ENCODE measurements at places on chromosomes 11 and 22.
A peak's percentile ranks its signal among the peaks of the same experiment; 100 is the strongest.

- DNase-seq, result no peak
Measured at GRCh38 chr11:116533186-116533825, 239.5 kb downstream of the BUD13 start.

DNA sequence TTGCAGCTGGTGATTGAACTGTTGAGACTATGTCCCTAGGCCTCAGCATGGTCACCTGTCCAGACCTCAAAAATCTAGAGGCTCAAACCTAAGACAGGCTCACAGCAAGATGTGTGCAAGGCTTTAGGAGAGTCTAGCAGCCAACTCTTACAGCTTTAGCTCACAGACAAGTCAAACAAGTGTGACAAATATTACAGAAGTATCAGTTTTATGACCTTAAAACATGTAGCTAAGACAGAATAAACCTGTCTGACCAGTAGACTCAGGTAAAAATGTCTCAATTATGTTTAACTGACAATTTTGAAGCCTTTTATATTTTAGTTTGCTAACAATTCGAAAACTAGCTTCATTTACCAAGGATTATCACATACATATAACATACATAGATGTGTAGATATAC lies 80.0 kb upstream of the HTATIP2 start:
- no peak for DNase-seq

GRCh38 chr11:118304568-118305248 lies at the start of gene CD3E:
Gene CD3E, plus strand, starts transcription at chr11:118304730. Its CDS starts 223 bp downstream, at chr11:118304953.
- peak; percentile 70 for DNase-seq

DNA sequence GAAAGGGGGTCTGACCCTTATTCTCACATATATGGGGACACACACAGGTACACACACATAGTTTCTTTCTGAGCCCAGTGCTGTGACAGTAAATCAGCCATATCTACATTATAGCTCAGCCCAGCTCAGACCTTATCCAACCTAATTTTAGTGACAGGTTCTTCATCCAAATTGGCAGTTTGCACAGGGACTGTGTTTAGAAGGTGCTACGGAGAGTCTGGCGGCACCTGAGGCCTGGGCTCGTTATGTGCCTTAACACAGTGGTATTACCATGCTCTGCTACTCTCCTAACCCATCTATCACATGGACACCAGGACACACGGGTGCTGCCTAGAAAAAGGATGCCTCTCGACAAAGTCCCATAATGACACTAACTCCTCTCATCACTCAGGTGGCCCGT lies 109.3 kb downstream of the GALNT18 start:
- no peak for DNase-seq

DNA sequence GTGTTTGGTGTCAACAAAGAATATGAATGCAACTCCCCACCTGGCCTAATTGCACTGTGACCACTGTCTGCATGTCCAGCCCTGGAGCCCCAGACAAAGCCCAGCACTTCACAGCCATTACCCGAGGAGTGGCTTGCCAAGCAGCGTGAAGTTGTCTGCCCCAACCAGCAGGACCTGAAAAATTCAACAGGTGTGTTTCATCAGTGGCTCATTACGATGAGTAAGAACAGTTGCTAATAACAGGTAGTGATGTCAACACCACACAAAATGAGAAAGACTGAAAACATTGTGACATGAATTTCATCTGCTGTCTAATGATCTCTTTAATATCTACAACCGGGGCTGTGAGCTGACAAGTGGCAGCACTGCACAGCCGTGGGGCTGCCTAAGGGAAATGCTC lies 10.3 kb downstream of the MRPL21 start:
- DNase-seq, result no peak

GRCh38 chr11:88308576-88308975 lies 29.0 kb downstream of the CTSC start:
- no peak for DNase-seq

DNA sequence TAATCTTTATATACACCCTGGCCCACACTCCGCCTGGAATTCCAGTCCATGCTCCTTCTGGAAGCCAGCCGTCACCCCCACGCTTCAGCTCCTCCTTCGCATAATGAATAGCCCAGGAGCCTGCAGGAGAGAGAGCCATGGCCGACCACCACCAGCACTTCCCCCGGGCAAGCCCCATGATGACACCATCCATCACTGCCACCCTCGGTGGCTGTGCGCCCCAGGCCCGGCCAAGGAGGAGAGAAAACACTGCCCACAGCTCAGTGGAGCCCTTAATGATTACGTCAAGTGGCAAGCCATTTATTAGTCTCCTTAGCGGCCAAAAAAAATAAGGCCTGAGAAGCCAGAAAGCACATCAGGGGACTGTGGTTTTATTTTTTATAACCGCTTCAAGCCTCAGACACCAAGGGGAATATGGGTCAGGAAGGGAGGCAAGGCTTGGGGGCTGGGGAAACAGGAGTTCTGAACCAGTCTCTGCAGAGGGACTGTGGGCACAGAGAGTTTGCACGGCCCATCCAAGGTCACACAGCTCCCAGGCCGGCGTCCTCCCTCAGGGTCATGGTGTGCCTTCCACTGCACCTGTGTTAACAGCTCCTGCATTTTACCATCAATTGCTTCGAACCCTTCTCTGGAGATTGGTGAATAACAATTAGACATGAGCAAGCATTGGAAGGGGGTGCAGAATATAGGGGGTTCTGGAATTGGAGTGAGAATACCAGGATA lies 134.3 kb downstream of the MN1 start:
- DNase-seq, result no peak

- DNase-seq, result no peak
Measured at GRCh38 chr11:67160872-67161783, 42.1 kb downstream of the KDM2A start.

Measured in stimulated activated naive CD8-positive, alpha-beta T cell treated with anti-CD3 and anti-CD28 coated beads, Interleukin-15, Interleukin-2, amounts not matched to agents 100 U/mL and 50 U/mL, for 24 hours (primary cell).